ENCODE measurements at places on chromosomes 7 and 10. TPM values are rescaled to one million over a fixed set of nuclear protein-coding genes. Genes with fewer than 3 reads are reported as not detected.

GRCh38 chr7:66732439-66732838, 8.1 kb upstream of the RABGEF1 start:
- DNase-seq: no peak

DNA sequence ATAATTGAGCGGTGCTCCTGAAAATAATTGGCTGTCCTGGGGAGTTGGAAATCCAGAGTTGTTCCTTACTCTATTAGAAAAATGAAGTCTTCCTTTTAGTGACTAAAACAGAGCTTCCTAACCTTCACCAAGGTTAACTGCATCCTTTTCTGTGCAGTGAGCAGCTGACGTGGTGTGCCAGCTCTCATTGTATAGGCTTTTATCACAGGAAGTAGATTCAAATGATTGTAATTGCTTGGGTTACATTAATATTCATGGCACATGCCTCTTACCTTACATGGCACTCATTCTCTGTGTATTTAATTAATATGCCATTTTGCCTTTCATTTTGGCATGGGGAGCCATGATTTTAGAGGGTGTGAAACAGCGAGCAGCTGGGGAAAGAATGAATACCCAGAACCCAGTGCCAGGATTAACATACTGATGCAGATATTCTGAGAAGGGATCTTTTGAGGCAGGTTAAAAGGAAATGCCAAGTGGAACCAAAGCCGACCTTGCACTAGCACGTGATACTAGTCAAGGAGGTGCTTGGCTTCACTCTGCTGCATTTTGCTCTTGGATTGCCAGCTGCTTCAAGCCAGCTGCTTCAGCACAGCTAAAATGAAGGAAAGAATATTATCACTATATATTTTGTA, 115.3 kb downstream of the ST7 start:
- peak; percentile 17 for DNase-seq

- DNase-seq: no peak
These were observed 45.5 kb downstream of the ABCC2 start for GRCh38 chr10:99827936-99828335.

- DNase-seq: no peak
These were observed 33.8 kb downstream of the SLC26A4 start for GRCh38 chr7:107694386-107694785.

DNA sequence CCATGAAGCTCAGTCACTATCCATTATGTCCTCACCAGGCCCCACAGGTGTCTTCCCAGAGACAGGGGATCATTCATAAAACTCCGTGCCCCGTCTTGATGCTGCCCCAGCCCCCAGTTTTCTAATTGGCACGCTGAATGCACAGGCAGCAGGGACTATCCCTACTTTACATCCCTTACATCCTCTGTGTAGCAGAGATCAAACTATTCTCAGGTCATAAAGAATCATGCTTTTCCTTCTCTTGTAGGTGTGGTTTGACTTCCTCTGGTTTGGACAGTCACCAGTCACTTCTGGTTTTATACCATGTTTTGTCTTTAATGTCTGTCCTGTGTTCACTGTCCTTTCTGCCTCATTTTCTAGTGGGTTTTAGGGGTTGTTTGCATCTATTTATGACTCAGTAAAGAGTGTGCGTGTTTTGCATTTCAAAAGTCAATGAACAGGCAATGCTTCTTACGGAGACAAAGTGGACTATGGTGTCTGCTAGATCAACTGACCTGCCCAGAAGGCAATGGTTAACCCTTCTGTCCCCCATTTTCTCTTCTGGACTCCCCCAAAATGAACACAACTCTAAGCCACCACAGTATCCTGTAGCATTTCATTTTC, 140.4 kb upstream of the NPVF start:
- no peak for DNase-seq

DNA sequence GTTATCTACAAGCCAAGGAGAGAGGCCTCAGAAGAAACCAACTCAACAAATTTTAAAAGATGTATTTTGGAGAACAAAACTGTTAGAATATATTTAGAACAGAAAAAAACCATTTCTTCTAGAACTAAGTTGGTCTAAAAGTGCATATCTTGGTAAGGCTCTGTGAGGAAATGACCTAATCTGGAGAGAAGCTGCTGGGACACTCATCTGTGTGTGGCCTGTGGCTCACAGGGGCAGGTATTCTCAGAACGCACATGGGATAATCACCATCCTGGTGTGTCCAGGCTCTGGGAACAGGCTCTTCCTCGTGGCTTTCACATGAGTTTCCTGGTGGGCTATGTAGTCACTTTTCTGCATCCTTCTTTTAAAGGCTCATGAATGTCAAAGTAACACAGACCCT, 38.1 kb upstream of the PRSS1 start:
- no peak for DNase-seq

- DNase-seq: no peak
These were observed 44.5 kb downstream of the GBF1 start for GRCh38 chr10:102289840-102290239.

DNA sequence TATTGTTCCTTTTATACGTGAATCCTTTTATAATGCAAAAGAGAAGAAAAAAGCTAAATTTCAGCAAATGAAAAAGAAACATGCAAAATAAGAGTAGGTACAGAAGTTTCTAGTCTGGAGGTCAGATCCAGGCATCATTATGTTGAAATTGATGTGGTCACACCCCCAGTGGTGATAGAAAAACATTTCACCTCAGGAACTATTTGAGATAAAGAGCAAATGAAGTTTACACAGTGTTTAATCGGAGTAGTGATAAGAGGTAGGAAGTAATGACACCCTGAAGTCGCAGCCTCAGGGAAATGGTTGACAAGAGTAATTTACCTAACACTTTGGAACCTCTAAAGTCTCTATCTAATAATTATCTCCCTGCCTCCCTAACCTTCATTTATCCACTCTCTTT, 536.0 kb upstream of the STEAP1 start:
- peak; percentile 14 for DNase-seq

- no peak for DNase-seq
These were observed 92.3 kb downstream of the RNF216 start for GRCh38 chr7:5689118-5689517.

- DNase-seq: no peak
These were observed 227.7 kb downstream of the CUX1 start for GRCh38 chr7:102044984-102045673.

DNA sequence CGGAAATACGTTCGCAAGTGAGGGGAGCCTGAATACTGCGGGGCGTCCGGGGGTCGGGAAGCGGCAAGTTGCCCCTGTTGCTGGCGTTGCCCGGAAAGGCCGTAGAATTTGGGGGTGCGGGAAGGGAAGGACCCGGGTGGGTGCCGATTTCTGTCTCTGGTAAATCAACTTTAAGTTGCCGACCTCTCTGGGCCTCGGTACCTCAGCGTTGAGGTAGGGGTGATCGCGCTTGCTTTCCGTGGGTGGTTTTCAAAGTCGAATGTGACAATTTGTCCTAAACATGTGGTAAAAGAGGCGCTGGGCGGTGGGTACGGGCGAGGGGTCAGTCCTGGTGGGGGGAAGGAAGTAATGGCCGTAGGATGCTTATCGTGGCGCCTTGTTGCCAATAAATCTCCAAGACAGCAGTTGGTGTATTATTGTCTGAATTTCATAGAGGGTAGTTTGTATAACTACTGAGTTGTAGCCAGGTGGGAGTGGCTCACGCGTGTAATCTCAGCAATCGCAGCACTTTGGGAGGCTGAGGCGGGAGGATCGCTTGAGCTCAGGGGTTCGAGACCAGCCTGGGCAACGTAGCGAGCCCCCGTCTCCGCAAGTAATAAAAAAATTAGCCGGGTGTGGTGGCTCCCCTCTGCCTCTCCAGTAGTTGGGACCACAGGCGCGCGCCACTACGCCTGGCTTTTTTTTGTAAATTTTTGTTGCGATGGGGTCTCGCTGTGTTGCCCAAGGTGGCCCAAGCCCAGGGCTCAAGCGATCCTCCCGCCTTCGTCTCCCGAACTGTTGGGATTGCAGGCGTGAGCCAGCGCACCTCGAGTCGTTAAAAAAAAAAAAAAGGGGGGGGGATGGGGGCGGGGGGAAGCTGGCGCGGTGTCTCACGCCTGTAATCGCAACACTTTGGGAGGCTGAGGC, 644 bp downstream of the BUD23 start:
- DNase-seq: no peak

GRCh38 chr7:69301253-69301652, 297.0 kb upstream of the AUTS2 start:
- DNase-seq: no peak

The CHST15 gene
- 11.2 TPM for total RNA-seq

The FAM25A gene
- not detected for total RNA-seq

The RNF133 gene
- 2.0 TPM for total RNA-seq
